ENCODE measurements at places on chromosomes 4 and X.

DNA sequence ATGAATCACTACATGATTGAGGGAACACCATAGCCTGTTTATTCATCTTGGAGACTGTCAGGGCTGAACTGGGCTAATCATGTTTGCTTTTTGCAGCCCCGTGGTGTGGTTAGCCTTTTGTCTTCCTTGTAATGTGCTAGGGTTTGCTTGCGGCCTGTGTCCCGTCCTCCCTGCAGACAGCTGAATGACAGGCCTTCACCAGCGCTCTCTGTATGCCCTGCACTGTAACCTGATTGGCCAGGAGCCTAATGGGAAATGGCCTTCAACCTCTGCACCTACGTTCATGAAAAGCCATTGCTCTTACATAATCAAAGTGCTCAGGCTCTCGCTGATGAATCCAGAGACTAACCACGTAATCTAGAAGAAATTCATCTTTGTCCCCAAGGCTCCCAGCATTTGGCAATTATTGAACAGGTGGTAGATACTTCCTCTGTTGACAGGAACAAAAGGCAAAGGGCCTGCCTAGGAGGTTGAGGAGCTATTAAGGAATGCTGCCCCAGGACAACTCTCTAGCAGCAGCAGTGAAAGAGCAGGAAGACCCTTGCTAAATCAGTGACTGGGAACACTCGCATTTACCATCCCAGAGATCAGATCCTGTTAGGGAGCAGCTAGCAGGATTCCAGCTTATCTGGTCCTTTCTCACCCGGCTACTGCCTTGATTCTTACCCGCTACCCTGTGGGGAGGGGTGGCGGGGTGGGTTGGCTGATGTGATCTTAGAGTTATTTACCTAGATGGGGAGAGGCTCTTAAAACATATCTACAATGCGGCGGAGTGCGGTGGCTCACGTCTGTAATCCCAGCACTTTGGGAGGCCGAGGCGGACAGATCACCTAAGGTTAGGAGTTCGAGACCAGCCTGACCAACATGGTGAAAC is 42.3 kb upstream of the FAT1 start:
- no peak for DNase-seq

GRCh38 chrX:19630228-19630627 is 114.9 kb upstream of the MAP3K15 start:
- no peak for DNase-seq

DNA sequence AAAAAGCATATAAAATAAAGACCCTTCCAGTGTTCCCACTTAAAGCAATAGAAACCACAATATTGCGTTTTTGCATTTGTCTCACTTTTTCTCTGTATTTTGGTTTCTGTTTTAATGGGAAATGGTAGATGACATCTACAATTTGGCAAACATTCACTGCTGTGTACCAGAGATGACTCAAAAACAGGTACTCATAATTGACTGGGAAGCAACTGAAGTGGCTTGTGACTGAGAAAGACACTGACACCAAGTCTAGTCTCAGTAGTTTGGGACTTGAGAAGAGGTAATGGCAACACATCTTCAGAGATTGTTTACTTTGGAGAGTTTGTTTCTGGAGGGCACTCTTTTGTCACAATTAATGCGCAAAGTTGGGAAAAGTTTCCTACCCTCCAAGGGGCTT is 42.0 kb downstream of the AREG start:
- DNase-seq: no peak

GRCh38 chr4:174505892-174506291 is 16.4 kb downstream of the HPGD start:
- no peak for DNase-seq

DNA sequence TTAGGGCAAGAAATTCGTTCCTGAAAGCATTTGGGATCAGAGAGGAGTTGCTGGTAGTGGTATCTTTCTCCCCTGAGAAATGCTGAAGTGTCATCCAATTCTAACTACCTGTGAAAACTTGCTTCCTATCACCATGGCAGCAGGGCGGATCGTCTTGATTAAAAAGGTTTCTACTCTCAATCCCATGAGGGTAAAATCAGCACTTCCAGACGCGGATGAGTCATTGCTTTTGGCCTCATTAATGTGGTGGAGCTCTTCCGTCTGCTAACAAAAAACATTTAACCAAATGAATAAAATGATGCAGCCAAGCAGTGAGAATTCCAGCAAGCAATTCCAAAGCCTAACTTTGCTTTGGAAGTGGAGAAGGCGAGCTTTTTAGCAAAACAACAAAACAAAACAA is 325.6 kb downstream of the CAMK2D start:
- no peak for DNase-seq

DNA sequence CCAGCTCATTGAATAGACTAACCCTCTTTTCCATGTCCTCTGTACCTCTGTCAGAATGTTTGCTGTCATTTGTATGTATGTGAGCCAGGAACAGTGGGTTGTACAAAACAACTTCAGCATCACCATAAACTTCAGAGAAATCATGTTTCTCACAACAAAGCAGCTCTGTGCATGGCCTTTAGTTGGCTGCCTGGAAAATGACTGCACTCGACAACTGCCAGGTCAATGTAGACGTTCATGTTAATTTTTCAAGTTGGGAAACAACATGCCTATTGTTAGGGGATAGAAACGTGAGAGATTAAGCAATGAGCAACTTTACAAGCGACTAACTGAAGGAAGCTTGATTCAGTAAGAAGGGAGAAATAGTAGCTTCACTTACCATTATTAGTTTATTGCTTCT is 17.9 kb upstream of the CXCL11 start:
- DNase-seq: no peak
